Right kidney (tissue), 9 donors: ENCODE measurements at places on chromosomes 2 and 18.

DNA sequence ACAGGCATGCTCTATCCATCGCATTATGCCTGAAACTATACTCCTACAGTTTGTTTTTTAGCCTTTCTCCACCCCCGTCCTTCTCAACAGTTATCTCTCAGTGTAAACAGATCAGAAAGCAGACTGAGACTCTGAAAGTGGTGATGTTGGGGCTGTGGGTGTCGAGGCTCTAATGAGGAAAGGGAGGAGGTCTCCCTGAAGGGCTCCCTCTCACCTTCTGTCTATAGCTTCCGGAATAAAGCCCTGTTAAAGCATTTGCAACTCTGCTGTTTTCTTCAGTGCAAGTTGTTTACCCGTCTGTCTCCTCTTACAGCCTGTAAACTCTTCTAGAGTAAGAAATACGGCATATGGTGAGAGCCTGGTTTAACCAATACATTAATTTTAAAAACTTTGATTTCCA, 136.7 kb upstream of the SYT4 start:
- DNase-seq = no peak

- DNase-seq = no peak
Measured at GRCh38 chr2:230244211-230244610, 18.7 kb downstream of the SP140 start.

- no peak for DNase-seq
Measured at GRCh38 chr2:84271977-84272376, 187.1 kb downstream of the SUCLG1 start.

DNA sequence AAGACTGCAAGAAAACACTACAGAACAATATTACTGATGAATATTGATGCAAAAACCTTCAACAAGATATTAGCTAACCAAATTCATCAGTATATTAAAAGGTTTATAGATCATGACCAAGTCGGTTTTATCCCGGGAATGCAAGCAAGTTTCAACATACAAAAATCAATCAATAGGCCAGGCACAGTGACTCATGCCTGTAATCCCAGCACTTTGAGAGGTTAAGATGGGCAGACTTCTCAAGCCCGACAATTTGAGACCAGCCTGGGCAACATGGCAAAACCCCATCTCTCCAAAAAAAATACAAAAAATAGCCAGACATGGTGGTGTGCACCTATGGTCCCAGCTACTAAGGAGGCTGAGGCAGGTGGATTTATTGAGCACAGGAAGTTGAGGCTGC, 82.9 kb downstream of the FSIP2 start:
- no peak for DNase-seq

GRCh38 chr18:57837917-57838548, 34.9 kb upstream of the ATP8B1 start:
- DNase-seq = peak; percentile 11

GRCh38 chr18:10530852-10531251, 5.0 kb downstream of the NAPG start:
- no peak for DNase-seq

GRCh38 chr18:47448956-47449355, 197.5 kb upstream of the SKOR2 start:
- DNase-seq = no peak

GRCh38 chr2:205531489-205532148, 150.7 kb upstream of the NRP2 start:
- no peak for DNase-seq

DNA sequence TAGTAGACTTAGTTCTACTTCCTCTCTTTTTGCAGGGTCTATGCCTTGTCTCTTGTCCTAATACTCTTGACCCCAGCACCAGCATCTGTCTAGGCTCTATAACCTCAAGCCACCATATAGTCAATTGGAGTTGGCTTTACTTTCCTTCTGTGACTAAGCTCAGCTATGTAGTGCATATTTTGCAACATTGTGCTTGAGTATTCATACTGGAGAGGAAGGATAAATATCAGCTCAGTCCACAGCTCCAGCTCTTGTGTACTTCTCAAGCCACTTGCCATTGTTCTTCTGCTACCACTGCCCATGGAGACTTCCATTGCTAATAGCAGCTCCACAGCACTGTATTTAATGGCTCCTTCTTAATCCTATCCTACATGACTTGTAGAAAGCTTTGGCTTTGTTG, 35.5 kb upstream of the CD28 start:
- DNase-seq = no peak

DNA sequence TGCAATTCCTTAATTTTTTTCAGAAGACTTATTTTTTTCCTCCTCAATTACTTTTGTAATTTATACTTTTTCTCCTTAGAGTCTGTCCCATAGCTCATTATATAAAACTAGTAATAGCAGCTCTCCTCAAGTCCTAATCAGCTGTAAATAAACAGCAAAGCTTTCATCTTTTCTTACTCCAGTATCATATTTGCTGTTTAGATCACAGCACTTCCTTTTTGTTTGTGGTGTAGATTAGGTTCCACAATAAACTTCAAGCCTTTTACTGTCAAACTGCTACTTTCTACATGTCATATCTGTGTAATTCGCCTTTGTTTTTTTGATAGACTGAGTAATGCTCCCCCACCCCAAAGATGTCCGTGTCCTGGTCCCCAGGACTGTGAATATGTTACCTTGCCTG, 25.5 kb downstream of the GCG start:
- DNase-seq = no peak

- no peak for DNase-seq
Measured at GRCh38 chr2:241929551-241930490, 60.3 kb downstream of the RTP5 start.

DNA sequence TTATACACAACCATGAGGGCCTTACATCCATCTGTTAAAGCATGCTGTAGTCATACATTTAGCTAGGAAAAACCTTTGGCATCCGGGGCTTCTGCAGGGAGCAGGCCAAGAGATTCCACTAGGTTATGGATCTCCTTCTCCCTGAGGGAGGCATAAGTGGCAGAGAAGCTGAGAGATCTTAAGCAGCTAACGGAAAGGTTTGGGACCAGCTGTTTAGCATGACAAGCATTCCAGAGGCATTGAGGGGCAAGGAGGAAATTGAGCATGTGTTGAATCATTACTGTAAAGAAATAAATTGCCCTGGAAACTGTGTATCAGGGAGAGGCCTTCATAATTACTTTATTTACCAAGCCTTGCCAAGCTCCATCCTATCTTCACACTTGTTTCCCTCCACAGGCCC, 643.1 kb downstream of the CNTNAP5 start:
- DNase-seq = no peak

- no peak for DNase-seq
Measured at GRCh38 chr2:242044313-242044590, 174.7 kb downstream of the RTP5 start.

DNA sequence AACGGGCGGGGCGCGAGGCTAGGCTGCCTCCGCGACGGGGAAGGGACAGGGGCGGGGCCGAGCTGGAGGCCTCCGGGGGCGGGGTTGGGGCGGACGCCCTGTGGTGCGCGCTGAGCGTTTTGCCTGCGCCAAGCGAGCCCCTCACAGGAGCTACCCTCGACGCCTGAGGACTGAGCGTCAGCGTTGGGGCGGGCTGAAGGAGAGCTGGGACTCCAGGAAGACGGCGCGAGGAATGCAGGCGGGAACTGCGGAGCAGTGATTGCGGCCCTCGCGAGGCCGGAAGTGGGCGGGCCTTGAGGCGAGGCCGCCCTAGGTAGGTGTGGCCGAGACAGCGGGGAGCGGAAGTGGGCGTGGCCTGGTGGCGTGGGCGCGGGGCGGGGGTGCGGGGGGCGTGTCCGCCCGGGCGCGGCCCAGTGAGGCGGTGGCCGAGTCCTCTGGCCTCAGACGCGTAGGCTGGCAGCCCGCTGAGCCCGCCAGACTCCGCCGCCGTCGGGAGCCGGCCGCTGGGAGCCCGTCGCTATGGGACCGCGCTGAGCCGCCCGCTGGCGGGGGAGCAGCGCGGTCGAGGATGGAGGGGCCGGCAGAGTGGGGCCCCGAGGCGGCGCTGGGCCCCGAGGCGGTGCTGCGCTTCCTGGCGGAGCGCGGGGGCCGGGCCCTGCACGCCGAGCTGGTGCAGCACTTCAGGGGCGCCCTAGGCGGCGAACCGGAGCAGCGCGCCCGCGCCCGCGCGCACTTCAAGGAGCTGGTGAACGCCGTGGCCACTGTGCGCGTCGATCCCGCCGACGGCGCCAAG, at the start of the genes SEPTIN10 and SOWAHC:
Gene SEPTIN10, minus strand, starts transcription at position 45 of the 793 bp plus-strand sequence. CDS start 139 bp downstream, outside the sequence.
Gene SOWAHC, plus strand, starts transcription at position 443 of the 793 bp plus-strand sequence. Its CDS starts 126 bp downstream, at position 569.
- DNase-seq = peak; percentile 96

DNA sequence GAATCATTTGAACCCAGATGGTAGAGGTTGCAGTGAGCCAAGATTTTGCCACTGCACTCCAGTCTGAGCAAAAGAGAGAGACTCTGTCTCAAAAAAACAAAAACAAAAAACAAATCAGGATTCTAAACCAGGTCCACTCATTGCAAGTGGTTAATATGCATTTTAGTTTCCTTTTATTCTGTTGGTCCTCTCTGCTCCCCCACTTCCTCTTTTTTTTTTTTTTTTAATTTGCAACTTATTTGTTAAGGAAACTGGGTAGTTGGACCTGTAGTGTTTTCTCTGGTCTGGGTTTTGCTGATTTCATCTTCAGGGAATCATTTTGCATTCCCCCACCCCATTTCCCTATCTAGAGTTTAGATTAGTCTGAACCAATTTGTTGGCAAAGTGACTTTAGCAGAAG, 14.0 kb downstream of the FER1L5 start:
- DNase-seq = no peak

DNA sequence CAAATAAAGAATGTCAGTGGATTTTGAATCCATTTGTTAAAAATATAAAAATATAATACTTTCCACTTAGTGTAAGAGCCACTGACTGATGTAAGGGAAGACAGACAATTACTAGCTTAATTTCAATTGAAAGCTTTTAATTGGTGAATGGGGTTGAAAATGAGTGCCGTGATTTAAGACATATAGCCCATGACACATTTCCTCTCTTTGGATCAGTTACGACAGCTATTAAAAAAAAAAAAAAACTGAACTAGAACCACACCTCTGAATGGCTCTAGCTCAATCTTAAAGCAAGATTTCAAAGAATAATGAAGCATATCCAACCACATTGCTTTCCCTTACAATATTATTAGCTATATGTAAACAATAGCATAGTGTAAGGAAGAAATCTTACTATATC, 44.0 kb downstream of the CIB4 start:
- no peak for DNase-seq

DNA sequence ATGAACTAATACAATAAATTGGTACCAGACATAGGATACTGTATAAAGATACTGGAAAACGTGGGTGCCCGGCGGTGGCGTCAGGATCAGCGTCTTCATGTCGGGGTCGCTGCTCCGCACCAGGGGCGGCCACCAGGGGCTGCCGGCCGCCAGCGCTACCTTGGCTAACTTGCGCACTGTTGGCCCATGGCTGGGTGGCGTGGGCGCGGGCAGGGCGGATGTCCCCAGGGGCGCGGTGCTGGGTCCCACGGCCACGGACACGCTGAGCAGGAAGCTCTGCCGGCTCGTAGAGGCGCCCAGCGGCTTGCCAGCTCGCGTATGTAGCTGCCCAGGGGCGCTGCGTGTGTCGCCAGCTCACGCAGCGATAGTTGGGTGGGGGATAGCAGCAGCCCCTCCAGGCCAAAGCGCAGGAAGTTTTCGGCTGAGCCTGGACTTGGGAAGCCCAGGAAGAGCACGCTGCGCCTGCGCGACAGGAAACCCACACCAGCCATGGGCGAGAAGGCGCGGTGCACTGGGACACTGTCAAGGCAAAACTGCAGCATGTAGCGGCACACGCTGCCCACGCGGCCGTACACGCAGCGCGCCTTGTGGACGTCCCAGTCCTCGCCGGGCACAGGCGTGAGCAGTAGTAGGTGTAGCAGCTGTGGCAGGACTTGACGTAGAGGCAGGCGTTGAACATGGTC, 299.9 kb downstream of the CCDC74A start:
- DNase-seq = no peak

DNA sequence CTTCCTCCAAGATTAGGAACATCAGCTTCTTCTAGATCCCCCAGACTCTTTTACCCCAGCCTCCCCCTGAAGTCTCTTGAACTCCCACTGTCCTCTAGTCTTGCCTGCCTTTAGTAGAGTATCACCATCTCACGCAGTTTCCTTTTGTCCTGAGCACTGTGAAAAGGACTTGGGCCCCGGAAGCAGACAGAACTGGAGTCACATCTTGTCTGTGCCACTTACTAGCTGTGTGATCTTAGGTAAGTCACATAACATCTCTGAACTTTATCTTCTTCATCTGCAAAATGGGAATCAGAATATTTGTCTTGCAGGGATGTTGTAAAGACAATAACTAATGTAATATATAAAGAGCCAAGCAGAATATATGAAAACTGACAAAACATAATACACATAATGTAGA, 8.4 kb upstream of the TRABD2A start:
- no peak for DNase-seq

DNA sequence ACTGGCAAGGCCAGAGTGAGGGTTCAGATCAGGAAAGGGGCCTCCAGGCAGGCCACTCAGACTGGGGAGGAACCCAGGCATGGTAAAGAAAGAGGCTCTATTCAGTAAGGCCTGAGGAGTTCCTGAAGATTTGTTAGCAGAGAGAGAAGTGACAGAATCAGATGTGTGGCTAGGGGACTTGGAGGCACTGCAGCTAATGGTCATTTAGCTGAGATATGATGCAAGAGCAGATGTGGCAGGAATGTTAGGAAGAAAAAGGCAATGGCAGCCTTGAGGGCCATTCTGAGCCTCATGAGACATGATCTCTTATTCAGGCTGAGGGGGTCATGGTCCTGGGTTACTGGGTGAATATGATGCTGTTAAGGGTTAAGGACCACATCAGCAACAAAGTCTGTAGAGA, 73.4 kb downstream of the CCDC93 start:
- no peak for DNase-seq

DNA sequence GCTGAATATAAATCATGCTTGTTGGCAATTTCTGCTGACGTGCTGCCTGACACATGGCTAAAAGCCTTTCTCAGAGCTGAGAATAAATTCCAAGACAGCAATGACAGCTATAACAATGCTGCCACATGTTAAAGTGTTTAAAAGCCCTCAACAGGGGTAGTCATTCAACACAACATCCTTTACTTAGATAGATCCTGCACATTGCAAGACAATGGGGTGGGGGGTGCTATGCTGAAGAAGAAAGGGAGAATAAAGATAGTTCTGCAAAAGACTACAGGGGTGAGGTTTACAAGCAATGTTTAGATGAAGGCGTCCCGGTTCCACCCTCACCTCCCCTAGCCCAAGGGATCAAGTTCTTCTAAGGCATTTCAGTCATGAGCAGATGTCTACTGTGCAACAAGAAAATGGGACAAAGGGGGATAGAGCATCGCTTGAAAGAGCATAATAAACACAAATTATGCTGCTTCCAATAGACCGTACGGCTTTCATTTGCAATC, 291.0 kb upstream of the ACVR2A start:
- no peak for DNase-seq

- peak; percentile 51 for DNase-seq
Measured at GRCh38 chr18:37298816-37299215, 266.8 kb downstream of the CELF4 start.

GRCh38 chr2:127769587-127769986, 41.4 kb downstream of the WDR33 start:
- no peak for DNase-seq

- no peak for DNase-seq
Measured at GRCh38 chr2:136376211-136376610, 258.3 kb upstream of the CXCR4 start.

DNA sequence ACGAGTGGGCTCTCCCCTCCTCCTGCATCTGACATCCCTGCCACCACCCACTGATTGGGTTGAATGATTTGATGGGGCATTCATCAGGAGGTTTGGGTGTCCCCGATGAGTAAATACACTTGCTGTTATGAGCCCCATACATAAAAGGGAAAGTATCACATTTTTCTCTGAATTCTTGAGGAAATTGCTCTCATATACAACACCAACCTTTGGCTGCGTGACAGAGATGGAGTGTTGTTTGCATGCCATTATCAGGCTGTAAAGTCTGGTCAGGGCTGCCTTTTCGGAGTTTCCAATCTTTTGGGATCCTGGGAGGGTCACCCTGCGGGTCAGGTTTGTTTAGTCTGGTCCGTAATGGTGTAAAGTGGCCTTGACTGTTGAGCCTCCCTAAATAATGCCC, 227.9 kb upstream of the SPRED2 start:
- no peak for DNase-seq
